NCI-H1436 treated with DMSO at 0.1 percent for 48 hours (cell line): ENCODE measurements at places on chromosomes 12 and 14.

DNA sequence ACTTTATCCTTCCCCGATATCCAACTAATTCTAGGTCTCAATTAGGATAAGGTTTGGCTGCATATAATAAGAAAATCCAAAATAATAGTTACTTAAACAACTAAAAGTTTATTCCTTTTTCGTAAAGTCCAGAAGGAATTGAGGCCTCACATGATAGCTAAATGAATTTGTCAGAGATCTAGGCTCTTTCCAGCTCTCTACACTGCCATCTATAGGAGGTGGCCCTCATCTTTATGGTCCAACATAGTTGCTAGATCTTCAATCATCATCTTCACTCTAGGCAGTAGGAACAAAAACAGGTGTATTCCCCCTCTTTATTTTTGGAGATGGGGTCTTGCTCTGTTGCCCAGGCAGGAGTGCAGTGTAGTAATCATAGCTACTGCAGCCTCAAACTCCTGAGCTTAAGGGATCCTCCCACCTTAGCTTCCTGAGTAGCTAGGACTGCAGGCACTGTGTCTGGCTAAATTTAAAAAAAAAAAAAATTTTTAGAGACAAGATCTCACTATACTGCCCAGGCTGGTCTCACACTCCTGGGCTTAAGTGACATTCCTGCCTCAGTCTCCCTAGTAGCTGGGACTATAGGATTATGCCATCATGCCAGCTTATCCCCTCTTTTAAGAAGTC is 46.5 kb upstream of the SAV1 start:
- DNase-seq, result no peak

GRCh38 chr14:38078393-38078792 is 129.3 kb upstream of the SSTR1 start:
- DNase-seq, result no peak

- no peak for DNase-seq
Measured at GRCh38 chr12:101881228-101881627, 3.8 kb downstream of the DRAM1 start.

- no peak for DNase-seq
Measured at GRCh38 chr12:116320791-116321217, 43.3 kb upstream of the MED13L start.

GRCh38 chr14:88233915-88234314 is 89.2 kb downstream of the KCNK10 start:
- no peak for DNase-seq
